Neural crest cell (in vitro differentiated cells): ENCODE measurements at places on chromosomes 11 and 22.

DNA sequence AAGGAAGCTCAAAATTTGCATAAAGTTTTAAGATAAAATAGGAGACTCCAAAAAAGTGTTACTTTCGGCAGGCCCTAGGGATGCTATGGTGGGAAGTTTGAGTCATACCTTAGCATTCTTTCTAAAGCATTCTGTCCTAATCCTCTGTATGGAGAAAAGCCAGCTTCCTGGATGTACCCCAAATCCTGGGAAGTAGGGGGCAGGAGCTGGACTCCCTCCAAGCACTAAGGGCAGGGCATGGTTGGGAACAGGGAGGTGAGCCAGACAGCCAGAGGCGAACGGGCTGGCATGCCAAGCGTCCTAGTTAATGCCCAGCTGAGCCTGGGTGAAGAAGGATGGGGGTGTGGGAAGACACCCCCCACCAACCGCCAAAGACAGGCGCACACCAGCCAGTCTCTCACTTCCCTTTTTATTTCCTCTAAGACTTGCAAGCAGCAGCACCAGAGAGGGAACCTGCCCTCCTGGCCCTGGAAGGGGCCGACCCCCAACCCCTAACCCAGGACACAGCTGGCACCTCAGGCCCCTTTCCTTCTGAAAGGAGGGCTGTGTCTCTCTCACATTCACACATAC, 23.9 kb downstream of the RTN4RL2 start:
- no peak for DNase-seq

DNA sequence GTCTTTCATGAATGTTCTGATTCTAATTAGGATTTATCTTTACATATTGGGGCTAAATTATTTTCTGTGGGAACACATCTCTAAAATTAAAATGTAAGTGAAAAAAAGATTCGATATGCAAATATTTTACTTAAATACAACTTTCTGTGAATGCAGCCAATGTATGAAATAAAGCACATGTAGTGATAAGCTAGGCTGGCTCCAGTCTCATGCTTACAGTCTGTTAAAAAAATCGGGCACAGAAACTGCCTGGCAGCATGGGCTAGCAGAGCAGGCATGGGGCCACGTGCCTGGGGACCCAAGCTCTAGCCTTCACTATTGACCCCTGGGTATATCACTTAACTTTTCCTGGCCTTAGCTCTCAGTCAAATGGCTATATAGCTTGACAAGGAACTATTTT, 46.5 kb downstream of the NELL1 start:
- no peak for DNase-seq

DNA sequence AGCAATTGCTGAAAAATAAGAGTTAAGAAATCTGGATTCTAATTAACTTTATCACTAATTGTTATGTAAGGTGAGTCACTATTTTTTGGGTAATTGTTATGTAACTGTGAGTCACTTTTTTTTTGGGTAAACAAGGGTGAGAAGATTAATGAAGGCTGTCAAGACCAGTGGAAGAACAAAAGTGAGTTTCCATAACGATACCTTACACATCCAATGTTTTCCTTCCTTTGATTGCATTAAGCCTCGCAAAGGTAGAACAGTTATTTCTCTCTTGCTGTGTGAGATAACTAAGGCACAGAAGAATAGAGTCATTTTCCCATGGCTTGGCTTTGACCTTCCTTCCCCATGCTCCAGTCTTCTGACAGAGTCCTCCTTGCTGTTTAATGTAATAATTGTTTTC, 374.7 kb downstream of the DDX10 start:
- no peak for DNase-seq

- DNase-seq = peak; percentile 55
Measured at GRCh38 chr11:107916671-107917241, 11.5 kb upstream of the RAB39A start.

- no peak for DNase-seq
Measured at GRCh38 chr11:30481330-30481729, 104.8 kb downstream of the MPPED2 start.

GRCh38 chr11:47342854-47343253, 9.6 kb downstream of the MYBPC3 start:
- no peak for DNase-seq

GRCh38 chr22:17827466-17827865, 53.2 kb upstream of the BID start:
- DNase-seq = no peak

GRCh38 chr11:83147895-83148294, 9.0 kb upstream of the PCF11 start:
- DNase-seq = no peak

DNA sequence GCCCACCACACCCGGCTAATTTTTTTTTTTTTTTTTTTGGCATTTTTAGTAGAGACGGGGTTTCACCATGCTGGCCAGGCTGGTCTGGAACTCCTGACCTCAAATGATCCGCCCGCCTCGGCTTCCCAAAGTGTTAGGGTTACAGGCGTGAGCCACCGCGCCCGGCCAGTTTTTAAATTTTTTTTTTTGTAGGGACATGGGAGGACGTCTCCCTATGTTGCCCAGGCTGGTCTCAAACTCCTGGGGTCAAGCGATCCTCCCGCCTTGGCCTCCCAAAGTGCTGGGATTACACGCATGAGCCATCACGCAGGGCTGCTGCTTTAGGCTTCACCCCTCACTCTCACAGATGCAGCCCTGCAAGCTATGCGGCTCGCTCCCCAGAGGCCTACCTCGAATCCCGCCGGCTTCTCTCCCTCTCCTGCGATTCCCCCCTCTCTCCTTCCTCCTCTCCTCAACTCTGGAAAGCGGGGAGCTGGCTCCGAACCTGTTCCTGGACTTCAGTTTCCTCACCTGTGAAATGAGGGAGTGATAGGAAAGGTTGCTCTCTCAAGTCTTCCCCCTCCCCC, 926 bp downstream of the CCDC157 start:
- no peak for DNase-seq

DNA sequence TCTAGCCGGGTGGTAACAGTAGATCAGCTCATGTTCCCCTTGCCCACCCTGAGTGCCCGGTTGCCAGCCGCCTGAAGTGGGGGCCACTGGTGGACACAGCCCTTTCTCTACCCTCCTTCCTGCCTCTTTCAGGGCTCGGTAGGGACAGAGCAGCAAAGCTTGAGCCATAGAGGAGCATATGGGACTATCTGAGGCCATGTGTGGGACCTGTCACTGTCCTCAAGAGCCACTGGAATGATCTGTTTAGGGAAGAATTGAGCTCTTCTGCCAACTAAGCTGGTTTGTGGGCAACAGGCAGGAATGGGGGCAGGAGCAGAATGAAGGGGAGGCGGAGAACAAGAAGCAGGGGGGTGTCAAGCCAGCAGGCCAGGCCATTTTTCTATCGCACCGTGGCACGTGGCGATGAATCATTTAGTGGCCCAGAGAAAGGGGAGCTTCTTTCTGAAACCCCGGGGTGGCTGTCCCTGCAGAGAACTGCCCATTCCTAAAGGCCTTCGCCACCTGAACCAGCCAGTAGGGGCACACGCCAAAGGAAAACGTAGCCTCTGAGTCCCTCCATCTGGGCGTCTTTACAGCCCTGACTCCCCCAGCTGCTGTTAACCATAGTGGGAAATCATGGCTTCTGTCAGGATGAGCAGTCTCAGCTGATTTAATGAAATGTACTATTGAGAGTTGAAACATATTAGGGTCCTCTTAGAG, 8.8 kb downstream of the ASPHD2 start:
- DNase-seq = no peak

DNA sequence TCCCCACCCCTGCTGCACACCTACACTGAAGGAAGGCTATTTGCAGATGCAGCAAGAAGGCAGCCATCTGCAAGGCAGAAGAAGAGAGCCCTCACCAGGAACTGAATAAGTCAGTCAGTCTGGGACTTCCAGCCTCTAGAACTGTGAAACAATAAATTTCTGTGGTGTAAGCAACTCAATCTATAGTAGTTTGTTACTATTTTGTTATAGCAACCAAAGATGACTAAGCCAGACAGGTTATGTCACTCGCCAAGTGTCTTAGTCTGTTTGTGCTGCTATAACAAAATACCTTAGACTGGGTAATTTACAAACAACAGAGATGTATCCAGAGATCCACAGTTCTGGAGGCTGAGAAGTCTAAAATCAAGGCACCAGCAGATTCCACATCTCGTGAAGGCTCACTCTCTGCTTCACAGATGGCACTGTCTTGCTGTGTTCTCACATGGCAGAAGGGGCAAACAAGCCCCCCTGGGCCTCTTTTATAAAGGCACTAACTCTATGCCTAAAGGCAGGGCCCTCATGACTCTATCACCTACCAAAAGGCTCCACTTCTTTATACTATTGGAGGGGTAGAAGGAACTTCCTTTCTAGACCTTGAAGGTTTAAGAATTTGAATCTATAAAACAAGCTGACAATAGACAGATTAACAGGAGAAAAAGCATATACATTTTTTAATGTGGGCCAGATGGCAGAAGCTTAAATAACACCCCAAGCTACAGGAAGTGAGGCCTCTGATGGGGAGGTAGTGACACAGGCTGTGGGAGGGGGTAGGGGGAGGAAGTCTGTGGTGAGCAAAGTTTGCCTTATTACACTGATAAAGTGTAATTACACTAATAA, 12.3 kb downstream of the APOL6 start:
- no peak for DNase-seq

DNA sequence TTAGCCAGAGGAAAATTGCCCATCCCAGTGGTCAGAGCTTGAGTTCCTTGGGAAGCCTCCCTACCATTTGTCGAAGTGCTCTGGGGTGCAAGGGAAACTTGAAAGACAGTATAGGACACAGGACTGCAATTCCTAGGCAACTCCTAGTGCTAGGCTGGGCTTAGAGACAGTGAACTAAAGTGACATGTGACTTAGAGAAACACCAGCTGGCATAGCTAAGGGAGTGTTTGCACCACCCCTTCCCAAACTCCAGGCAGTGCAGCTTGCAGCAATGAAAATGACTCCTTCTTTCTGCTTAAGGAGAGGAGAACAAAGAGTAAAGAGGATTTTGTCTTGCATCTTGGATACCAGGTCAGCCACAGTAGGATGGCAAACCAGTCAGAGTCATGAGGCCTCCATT, 388.0 kb downstream of the DYNC2H1 start:
- no peak for DNase-seq

GRCh38 chr11:83583757-83584366, 297.7 kb upstream of the CCDC90B start:
- DNase-seq = no peak

GRCh38 chr22:39041908-39042307, 1.2 kb downstream of the APOBEC3F start:
- no peak for DNase-seq

GRCh38 chr11:116473790-116474346, 298.9 kb downstream of the BUD13 start:
- DNase-seq = no peak

DNA sequence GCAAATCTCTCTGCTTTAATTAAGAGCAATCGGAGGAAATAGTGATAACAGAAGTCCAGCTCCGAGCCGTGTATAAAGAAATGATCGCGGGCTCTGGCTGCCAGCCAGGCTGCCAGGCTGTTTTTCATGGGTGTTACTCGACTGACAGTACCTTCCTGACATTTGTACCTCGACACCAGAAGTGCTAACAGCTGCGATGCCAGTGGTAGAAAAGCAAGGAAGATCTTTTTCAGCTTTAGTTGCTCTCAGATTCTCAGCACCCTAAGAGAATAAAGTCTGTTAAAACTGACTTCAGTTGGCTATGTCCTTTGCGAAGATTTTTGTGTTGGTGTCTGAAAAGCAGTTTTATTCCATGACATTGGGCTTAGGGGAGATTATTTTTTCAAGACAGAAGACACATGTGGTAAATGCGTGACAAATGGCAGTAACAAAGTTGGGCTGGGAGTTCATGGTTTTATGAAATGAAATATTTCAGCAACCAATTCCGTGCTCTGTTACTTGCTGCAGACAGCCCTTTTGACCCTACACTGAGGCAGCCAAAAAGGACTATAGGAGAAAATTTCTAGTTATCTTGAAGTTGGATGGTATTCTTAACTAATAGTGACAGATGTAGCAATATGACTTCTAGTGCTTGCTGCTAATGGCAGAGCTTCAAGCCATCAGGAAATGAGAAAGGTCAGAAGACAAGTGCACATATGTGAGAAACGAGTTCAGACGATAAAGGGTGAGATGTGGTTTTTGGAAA, 296.2 kb downstream of the CNTN5 start:
- DNase-seq = no peak

DNA sequence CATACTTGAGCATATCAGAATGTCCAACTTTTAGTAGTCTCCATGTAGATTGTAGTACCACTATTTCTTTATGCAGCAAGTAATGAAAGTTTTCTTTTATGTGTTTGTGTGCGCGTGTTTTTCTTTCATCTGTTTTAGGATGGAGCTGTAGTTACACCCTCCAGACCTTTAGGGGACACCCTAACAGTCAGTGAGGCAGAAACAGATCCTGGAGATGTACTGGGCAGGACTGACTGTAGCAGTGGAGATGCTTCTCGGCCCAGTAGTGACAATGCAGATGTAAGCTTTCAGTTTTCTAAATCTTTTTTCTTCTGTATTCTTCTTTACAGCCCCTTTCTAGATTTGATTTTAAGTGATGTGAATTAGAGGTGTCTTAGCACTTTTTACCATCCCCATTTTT, 79.9 kb upstream of the GRIK4 start:
- DNase-seq = no peak

DNA sequence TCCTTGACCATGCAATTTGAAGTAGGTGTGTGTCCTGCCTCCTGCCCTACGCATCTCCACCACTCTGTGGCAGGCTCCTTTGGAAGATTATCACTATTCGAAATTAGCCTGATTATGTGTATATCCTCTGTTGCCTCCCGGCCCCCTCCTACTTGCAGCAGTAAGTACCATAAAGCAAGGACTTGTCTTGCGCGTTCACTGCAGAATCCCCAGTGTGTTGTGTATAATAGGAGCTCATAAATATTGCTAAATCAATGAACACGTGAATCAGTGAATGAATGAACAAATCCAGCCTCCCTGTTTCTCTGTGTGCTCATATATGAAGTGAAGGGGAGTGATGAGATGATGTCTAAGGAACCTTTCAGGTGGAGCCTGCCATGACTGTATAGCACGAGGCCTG, 210.7 kb downstream of the DBX1 start:
- no peak for DNase-seq

- no peak for DNase-seq
Measured at GRCh38 chr11:69466039-69466438, 15.4 kb upstream of the LINC01488 start.

- no peak for DNase-seq
Measured at GRCh38 chr11:34548278-34548677, 34.7 kb upstream of the ELF5 start.

GRCh38 chr11:27212248-27212780, 150.7 kb downstream of the CCDC34 start:
- DNase-seq = no peak
